ENCODE measurements at places on chromosomes 13 and 19. TPM values are rescaled to one million over a fixed set of nuclear protein-coding genes. Genes with fewer than 3 reads are reported as not detected.

The CDC42EP5 gene
- total RNA-seq, result 23.9 TPM

The RASGRP4 gene
- not detected for total RNA-seq

The SH2D3A gene
- not detected for total RNA-seq

The PDX1 gene
- total RNA-seq, result not detected

The ZNF20 gene
- total RNA-seq, result 4.3 TPM

The ZNF154 gene
- total RNA-seq, result 7.1 TPM

The HIPK4 gene
- 0.06 TPM for total RNA-seq

The PCSK4 gene
- 0.53 TPM for total RNA-seq

The TPTE2 gene
- total RNA-seq, result not detected

The MATK gene
- total RNA-seq, result not detected

The SRRM5 gene
- total RNA-seq, result not detected

The TSSK6 gene
- 1.1 TPM for total RNA-seq

The ZNF562 gene
- total RNA-seq, result 23.1 TPM

The DYRK1B gene
- 8.6 TPM for total RNA-seq

The CATSPERD gene
- not detected for total RNA-seq

The ZNF699 gene
- total RNA-seq, result 6.3 TPM

The KLK10 gene
- total RNA-seq, result not detected

The FFAR1 gene
- not detected for total RNA-seq

The DACT3 gene
- 7.5 TPM for total RNA-seq

The TMEM145 gene
- not detected for total RNA-seq

The RUBCNL gene
- 0.31 TPM for total RNA-seq
